ENCODE measurements at places on chromosomes 2 and 18.

GRCh38 chr2:178317811-178318210 is 123.5 kb downstream of the OSBPL6 start:
- DNase-seq, result no peak

- no peak for DNase-seq
These were observed 36.7 kb upstream of the MAPK4 start for GRCh38 chr18:50523165-50523564.

GRCh38 chr2:225581135-225581534 is 181.6 kb downstream of the NYAP2 start:
- no peak for DNase-seq

GRCh38 chr2:207288628-207289027 is 122.9 kb upstream of the KLF7 start:
- no peak for DNase-seq

- DNase-seq, result no peak
These were observed 32.5 kb upstream of the IL1RL1 start for GRCh38 chr2:102278720-102279390.

DNA sequence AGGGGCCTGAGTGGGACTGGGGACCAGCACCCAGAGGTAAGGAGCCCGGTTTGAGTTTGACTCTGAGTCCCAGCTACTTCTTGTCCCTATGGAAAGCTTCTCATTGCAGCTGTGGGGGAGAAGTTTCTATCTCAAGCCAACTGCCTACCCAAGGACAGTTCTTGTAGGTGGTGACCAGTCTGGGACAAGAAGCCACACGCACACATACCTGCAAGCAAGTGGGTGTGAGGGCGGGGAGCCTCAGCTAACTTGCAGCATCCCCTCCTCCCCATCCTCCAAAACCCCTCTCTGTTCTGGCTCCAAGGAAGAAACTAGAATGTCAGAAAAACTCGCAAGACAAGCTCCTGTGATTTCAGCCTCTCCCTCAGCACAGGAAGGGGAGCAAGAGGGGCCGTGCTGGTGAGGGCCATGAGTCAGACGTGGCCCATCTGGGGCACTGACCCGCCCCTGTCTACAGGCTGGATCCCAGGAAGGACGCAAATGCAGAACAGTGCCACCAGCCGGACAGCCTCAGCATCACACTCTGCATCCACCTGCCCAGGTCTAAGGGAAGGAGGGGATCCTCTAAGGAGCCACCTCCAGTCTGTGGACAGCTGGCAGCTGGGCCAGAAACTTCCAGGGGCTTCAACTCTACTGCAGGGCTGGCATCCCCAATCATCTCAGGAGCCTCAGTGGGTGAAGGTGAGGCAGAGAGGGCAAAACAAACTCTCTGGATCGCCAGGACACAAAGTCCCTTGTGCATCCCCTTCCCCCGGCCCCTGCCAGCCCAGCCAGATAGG is 103.4 kb downstream of the TNS1 start:
- DNase-seq, result peak; percentile 81

DNA sequence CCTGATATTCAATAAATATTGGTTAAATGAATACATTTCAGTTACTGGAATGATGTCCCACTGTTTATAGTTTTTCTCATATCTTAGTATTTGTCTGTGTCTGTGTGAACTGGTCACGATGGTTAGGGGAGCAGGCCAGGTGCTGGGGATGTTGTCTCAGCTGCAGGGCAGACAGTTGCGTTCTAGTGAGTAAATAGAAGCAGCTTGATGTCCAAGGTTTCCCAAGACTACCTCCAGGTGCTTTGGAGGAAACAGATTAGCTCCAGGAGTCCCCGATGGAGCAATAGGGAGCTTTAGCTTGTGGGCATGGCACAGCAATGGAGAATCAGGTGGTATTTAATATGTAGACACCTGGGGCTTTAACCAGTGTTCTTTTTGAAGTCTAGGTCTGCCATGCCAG is 75.5 kb downstream of the GULP1 start:
- DNase-seq, result no peak

GRCh38 chr2:69278366-69278765 is 108.7 kb downstream of the GFPT1 start:
- DNase-seq, result no peak

- no peak for DNase-seq
These were observed 11.0 kb downstream of the CRIM1 start for GRCh38 chr2:36366491-36367120.

DNA sequence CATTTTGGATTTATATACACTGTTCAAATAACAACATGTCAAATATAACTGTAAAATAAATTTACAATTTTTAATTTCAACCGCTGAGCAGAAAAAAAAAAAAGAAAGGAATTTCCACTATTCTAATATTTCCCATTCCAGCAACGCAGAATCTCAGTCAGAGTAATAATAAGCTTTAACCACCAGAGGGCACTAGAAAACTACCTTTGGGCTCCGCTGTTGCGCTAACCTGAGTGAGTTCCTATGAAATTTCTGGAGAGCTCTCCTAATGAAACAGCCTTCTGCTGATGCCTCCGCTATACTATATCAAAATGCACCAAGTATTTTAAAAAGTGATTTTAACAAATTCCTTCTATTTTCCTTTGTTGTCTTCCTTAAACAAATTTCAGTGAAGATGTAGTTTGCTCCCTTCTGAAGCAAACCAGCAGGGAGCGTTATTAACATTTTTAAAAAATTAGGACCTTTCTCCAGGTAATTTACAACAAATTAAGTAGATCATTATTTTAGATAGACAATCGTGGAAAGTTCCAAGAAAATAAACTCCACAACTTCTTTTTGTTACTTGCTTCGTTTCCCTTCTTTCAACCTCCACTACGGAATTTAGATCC is 23.0 kb downstream of the ERMN start:
- DNase-seq, result no peak

GRCh38 chr2:32058130-32058529 is 5.2 kb upstream of the SPAST start:
- DNase-seq, result no peak

- no peak for DNase-seq
These were observed 15.1 kb downstream of the SLC4A5 start for GRCh38 chr2:74328074-74328473.

DNA sequence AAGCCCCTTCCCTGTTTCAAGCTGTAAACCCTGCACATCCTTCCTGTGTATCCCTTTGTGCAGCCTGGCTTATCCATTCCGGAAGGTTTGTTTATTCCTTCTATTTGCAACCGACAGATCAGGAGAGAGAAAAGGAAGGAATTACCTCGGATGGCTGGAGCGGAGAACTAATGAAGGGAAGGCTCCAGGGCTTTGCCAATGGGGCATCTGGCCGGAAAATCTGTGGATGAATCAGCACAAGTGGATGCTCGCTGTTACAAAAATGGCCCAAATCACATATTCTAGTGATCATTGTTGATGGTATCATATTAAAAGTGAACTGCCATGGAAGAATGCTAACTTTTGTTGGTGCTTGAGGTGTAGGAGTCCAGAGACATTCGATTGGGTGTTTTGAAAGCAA is 97.1 kb downstream of the AQP4 start:
- no peak for DNase-seq

- peak; percentile 11 for DNase-seq
These were observed 10.1 kb downstream of the VIL1 start for GRCh38 chr2:218428846-218429558.

DNA sequence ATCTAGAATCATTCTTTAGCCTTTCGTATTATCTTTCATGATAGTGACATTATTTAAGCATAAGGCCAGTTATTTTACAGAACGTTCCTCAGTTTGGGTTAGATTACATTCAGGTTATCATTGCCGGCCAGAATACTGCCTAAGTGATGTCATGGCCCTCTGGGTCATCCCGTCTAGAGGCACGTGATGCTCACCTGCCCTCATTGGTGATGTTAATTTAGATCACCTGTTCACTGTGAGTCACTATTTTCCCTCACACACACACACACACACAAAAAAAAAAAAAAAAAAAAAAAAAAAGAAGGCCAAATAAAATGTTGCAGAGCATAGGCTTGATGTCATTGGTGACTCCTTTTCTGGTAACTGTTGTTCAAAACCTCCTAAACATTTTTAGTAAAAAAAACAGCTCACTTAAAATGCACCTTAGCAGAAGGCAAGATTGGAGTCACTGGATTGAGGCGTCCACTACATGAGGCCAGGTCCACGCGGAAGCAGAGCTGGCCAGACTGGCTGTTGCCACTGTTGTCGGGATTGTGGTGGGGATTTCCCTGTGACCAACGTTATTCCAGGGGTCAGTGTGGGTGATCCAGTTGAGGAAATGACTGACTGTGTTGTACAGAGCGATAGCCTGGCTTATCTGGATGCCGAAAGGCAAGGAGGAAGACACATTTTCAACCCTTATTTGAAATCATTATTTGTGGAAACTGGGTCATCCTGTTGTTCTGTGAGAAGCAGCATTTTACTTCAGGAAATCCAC is 52.1 kb upstream of the CNGA3 start:
- DNase-seq, result no peak

DNA sequence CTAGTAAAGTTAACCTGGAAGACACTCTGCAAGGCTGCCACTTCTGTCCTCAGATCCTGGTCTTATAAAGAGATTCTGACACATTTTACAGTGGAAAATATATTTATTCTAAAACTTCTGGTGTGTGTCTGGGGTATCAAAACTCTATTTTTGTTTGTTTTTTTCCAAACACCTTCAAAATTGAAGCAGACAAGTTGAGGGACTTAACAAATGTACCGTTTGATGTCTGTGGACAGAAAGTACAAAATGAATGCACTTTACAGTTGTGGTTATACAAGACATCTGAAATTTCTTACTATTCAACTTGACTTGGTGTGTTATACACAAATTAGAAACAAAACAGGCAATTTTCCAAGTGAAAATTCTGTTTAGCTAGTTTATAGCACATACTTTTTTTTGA is 823.2 kb upstream of the SALL3 start:
- DNase-seq, result no peak

DNA sequence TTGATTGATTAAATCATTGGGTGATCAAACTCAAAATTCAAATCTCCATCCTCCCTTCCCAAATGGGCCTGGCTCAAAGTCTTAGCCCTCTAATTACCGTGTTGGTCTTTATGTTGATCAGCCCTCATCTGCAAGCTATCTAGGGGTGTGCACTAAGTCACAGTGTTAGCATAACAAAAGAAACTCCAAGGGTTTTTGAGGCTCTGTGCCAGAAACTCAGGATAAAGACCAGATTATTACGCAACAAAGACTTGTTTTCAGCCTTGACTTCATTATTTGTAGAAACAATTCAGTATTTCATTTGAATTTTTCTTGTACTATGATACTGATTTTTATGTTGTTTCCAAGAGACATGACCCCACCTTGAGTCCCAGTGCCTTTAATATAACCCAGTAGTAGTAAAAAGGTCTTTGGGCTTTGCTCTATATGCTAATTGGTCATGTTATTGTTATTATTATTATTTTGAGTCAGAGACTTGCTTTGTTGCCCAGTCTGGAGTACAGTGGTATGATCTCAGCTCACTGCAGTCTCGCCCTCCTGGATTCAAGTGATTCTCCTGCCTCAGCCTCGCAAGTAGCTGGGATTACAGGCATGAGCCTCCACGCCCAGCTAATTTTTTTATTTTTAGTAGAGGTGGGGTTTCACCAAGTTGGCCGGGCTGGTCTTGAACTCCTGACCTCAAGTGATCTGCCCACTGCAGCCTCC is 13.9 kb downstream of the PSMD14 start:
- no peak for DNase-seq

DNA sequence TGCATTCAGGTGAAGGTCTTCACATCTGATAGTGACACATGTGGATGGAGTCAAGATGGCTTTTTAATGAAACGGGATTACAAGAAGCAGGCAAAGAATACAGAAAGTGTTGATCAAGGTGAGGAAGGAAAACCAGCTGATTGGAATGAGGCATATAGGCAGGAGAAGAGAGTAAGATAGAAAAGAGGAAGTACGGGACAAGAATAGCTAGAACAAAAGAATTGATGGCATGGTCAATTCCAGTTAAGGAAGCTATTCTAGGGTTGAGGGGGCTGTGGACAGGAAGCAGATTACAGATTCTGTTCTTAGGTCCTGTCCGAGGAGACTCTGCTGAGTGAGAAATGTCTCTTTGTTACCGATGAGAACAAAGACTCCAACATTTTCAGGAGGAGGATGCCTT is 13.2 kb upstream of the NCK2 start:
- DNase-seq, result no peak

- peak; percentile 63 for DNase-seq
These were observed 2.9 kb downstream of the FBLN7 start for GRCh38 chr2:112140899-112141625.

GRCh38 chr18:46224181-46224775 is 120.1 kb downstream of the HAUS1 start:
- DNase-seq, result no peak

- DNase-seq, result no peak
These were observed 424.9 kb downstream of the PID1 start for GRCh38 chr2:228846161-228846560.

DNA sequence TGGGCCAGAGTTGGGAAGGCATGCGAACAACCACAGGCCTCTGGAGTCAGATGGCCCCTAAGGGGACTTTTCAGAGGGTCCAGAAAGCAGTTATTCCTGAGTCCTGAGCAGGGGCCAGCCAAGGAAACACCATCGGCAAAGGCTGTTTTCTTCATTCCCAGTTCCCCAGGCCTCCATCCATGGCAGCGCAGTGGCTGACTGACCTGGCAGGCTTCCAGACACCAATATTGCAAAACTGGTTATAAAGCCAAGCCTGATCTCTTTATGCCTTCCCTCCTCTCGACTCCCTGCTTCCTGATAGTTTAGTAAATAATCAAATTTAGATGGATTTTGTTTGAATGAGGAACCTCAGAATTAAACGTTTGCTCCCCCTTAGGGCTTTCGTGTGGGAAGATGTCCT is 133.4 kb upstream of the ITGA6 start:
- DNase-seq, result no peak

GRCh38 chr2:191691016-191691735 is 13.2 kb downstream of the NABP1 start:
- no peak for DNase-seq

DNA sequence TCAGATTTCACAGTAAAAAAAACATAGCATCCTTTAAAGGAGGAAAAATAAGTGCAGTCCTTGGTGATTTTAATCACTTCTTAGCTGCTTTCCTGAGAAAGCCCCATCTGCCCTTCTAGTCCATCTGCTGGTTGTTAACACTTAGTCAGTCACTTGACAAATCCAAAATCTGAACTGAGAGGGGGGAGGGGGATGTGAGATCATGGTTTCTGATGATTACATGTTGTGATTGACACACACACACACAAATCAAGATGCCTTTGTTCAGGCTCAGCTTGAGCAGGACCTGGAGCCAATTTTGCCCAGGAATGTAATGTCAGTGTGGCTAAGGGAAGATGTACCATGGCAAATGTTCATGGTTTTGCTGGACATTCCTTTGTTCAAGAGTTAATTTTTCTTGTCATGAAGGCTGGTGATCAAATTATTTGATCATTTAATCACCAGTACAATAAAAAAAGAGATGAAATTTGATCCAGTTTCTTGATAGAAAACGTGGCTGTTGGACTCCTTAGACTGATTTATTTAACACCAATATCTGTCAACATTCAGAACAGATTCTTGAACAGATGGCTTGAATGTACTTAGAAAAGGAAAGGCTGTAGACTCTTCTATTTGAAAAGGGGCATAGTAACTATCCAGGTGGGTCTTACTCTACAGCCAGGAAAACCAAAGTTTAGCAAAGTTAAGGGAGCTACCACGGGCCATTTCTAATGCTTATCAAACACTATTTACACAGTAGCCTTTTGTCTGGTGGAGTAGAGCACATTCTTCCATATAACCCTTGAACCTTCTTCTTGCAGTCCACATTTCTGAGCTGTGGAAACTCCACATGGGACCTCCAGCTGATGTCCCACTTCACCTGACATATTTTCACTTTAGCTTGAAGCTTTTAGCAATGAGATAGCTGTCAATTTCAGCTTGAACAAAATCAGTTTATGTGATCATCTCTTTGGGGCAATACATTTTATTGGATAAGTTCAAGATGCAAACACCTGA is 408.7 kb downstream of the PIK3C3 start:
- no peak for DNase-seq

GRCh38 chr2:129757915-129758783 is 221.3 kb upstream of the RAB6C start:
- no peak for DNase-seq
